Stimulated activated CD8-positive, alpha-beta memory T cell treated with anti-CD3 and anti-CD28 coated beads, Interleukin-4, amount 100 ng/mL, for 4 hours (primary cell): ENCODE measurements at places on chromosomes 16 and 17.

- DNase-seq, result no peak
Observed at GRCh38 chr17:65202844-65203571, 65.8 kb downstream of the RGS9 start.

DNA sequence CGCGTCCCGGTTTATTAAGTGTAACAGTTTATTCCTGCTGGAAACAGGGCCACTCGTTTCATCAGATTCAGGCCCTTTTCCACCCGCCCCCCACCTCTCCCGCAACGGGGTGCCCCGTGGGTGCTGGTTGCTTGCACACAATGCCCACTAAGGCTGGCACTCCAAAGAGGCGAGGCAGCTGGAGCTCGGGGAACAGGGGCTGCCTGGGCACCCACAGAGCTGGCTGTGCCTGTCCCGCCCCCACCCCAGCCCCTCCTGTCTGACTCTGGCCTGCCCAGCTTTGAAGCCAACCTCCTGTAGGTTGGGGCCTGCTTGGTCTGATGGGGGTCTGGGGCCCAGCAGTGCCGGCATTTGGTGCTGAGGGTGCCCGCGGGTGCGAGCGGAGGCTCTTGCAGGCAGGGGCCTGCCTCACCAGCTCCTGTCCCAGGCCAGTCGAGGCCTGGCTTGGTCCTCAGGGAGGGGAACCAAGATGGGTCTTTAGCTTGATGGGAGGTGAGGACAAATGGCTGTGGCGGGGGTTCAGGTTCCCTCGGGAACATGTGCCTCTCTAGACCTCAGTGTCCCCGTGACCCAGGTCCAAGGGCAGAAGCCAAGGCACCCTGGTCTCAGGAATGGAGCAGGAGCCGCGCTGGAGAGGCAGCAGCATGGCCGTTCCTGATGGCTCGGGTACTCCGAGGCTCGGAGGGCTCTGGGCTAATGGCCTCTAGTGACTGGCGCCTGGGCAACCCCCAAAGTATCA, 20.1 kb downstream of the MYBBP1A start:
- no peak for DNase-seq

- no peak for DNase-seq
Observed at GRCh38 chr17:74245145-74245831, 28.7 kb upstream of the DNAI2 start.

- no peak for DNase-seq
Observed at GRCh38 chr17:38749223-38750043, 1.3 kb upstream of the PCGF2 start.

DNA sequence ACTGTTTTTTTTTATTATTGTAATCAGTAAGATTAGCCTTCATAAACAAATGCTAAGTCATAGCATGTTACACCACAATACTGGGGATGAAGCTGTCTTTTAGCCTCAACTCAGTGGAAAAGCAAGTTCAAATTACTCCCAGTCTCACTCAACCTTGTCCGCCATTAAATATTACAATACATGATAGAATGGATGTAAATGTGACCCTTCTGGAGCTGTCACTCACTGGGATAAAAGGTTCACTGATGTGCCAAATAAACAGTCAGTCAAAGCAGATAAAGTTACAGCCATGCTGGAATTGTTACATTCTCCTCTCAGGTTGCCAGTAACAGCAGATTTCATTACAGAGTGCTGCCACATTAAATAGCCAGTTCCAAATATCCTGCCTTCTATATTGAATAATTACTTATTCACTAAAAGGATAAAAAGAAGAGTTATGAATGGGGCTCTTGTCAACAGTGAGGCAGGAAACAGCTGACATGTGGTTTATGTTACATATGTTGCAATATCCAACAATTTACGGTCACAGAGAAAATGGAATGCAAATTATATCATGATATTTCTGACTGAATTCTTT, 53.4 kb downstream of the BRIP1 start:
- no peak for DNase-seq

GRCh38 chr17:72556944-72557826, 436.4 kb downstream of the SOX9 start:
- DNase-seq, result no peak

GRCh38 chr16:70472786-70473433, 18.5 kb downstream of the FCSK start:
- no peak for DNase-seq

DNA sequence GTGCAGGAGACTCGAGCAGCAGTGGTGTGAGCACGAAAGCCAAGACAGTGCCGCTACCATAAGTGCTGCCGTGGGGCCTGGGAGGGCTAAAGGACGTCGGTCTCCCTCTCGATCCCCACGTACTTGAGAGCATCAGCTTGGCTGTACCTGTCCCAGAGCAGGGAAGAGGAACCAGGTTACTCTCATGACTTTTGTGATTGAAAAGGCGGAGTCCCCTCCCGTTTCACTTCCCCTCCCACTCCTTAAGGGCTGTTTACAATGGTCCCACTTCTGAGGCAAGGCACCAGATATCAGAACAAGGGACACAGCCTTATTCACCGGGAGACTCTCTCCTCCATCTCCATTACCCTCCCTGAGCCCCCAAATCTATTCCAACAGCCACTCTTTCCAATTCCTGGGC, 20.1 kb downstream of the CNTNAP1 start:
- no peak for DNase-seq

GRCh38 chr17:73286863-73287296, 24.9 kb downstream of the CDC42EP4 start:
- DNase-seq, result no peak

DNA sequence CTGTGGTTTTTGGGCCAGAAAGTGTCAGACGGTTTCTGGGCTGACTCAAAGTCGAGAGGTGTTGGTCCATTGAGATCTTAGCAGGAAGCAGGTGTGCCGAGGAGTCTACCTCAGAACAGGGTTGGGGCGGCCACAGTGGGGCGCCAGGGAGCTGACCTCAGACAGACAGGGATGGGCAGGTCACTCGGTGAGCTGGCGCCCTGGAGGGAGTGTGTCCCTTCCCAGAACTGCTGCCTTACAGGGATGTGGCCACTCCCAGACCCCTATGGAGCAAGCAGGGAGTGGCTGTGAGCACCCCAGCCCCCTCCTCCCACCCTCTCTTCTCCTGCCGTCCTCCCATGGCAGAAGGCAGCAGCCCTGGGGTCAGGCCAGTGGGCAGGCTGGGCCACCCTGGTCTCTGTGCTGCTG, 14.0 kb upstream of the DPEP1 start:
- no peak for DNase-seq

GRCh38 chr16:79628501-79628975, 28.0 kb upstream of the MAF start:
- no peak for DNase-seq

DNA sequence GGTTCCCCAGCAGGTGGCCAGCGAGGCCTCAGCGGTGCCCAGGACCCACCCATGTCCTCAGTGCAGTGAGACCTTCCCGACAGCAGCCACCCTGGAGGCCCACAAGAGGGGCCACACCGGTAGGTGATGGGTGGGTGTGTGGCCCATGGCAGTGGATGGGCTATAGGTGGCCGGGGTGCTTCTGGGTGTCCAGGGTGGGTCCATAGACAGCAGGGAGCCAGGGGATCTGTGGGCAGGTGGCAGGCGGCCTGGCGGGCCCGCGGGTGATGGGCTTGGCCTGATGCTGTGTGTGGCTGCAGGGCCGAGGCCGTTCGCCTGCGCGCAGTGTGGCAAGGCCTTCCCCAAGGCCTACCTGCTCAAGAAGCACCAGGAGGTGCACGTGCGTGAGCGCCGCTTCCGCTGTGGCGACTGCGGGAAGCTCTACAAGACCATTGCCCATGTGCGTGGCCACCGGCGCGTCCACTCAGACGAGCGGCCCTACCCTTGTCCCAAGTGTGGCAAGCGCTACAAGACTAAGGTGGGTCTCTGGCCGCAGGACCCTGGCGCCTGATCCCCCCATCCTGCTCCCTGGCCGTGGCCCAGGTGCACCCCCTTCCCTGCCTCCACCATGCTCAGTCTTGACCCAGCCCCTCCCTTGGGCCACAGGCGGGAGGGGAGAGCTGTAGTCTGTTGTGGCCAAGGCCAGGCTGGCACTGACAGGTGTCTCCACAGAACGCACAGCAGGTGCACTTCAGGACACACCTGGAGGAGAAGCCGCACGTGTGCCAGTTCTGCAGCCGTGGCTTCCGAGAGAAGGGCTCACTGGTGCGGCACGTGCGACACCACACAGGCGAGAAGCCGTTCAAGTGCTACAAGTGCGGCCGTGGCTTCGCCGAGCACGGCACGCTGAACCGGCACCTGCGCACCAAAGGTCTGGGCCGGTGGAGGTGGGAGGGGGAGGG, 2.1 kb upstream of the DNASE1L2 start:
- no peak for DNase-seq

DNA sequence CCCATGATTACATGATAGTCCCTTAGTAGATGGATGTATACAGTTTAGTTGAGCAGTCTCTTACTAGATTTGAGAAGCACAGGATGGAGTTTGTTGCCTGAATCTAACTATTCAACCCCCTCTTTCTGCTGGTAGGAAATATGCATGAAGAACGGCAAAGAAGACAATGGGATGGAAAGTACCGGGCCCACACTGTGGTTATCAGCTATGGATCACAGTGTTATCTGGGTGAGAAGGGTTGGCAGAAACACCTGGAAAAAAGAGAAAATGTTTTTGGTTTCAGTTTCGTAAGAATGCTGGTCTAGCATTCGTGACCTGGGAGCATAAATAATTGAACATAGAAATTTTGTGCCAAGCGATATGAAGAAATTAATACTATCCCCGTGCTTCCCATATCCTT, 53.1 kb downstream of the ANKFN1 start:
- DNase-seq, result no peak

DNA sequence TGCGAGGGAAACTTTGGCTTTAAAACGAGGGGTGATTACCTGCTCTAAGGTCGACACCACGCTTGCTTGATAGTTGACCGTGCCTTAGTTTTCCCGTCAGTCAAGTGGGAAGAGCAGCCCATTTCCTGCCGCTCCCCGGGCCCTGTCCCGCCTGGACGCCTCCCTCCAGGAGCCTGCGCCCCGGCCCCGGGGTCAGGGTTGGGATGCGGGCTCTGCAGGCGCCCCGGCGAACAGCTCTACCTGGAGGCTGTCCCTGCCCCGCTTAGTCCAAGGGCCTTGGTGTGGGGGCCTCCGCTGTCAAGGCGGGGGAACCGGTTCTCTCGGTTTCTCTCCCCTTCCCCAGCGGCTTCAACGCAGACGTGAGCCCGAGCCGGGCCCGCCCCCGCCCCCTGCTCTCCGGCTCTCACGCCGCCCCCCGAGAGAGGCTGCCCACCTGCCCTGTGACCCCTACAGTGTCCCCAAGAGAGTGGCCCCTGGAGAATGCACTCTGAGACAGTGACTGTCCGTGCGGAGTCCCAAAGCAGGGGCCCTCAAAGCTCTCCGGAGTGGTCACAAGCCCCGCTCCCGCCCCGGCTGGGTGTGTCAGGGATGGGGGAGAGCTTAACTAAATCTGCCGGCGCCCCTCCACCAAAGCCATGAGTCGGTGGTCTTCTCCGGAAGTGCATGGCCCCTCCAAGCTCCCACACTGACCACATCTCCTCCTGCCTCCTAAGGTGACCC, 117.4 kb upstream of the SMURF2 start:
- no peak for DNase-seq

- DNase-seq, result no peak
Observed at GRCh38 chr17:28189667-28190066, 129.3 kb upstream of the TMEM97 start.

DNA sequence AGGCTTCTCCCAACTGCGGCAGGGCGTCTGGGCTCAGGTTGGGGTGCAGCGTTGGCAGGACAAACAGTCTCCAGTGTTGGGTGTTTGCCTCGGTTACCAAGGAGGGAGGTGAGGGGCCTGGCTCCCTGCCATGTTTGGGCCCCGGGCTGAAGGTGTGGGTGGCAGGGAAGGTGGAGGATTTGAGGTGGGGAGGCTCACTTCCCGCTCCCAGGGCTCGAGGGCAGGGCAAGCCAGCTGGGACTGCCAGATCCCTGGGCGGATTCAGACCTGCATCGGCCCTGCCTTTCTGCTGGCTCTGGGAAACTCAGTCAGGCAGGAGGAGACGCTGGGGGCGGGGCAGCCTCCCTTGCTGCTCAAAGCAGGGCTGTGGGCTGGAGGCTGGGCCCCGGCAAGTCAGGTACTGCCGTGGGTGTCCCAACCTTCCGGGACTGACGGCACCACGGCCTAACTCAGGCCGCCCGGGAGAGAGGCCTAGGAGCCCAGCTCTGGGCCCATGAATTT, 31.3 kb upstream of the KRT17 start:
- DNase-seq, result no peak

GRCh38 chr17:39517224-39517623, 55.9 kb downstream of the CDK12 start:
- no peak for DNase-seq

- DNase-seq, result no peak
Observed at GRCh38 chr16:73418051-73418450, 370.1 kb upstream of the ZFHX3 start.

GRCh38 chr16:69448470-69449193, 24.2 kb downstream of the CYB5B start:
- DNase-seq, result no peak

GRCh38 chr17:32161029-32161428, 18.7 kb downstream of the RHOT1 start:
- DNase-seq, result no peak

DNA sequence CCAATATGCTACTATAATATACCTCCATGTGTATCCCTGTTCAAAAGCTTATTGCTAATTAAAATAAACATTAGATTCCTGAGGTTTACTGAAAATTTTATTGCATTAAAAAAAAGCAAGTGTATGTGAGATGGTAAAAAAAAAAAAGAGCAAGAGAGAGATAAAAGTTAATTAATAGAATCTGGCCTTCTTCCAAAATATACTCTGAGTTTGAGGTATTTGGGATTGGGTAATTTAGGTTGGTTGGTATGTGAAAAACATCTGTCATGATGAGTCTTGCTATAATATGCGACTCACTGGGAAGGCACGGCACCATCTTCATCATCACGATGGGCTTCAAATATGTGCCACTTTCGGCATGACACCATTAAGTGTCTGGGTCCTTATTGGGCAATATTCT, 711.1 kb upstream of the SOX9 start:
- DNase-seq, result no peak

DNA sequence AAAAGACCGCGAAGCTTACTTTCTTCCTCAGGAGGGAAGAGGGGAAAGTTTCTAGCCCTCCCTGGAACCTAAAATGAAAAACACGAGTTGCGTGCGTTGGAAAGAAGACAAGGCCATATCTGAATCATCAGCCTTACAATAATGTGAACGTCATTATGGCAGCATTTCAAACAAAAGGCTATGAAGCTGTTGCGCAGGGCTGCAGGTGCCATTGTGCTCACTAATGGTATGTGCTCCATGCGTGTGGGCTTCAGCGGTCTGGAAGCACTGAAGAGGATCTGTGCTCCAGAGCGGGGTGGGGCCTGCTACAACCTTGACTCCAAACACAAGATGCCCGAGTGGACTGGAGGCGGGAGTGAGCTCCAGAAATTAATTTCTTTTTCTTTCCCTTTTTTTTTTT, 12.1 kb upstream of the CYB5B start:
- DNase-seq, result no peak
